ENCODE measurements at places on chromosomes 3 and 15.

GRCh38 chr15:71272932-71273331 is 157.7 kb downstream of the THSD4 start:
- DNase-seq = no peak

- DNase-seq = no peak
These were observed 81.1 kb upstream of the VGLL4 start for GRCh38 chr3:11724615-11725339.

DNA sequence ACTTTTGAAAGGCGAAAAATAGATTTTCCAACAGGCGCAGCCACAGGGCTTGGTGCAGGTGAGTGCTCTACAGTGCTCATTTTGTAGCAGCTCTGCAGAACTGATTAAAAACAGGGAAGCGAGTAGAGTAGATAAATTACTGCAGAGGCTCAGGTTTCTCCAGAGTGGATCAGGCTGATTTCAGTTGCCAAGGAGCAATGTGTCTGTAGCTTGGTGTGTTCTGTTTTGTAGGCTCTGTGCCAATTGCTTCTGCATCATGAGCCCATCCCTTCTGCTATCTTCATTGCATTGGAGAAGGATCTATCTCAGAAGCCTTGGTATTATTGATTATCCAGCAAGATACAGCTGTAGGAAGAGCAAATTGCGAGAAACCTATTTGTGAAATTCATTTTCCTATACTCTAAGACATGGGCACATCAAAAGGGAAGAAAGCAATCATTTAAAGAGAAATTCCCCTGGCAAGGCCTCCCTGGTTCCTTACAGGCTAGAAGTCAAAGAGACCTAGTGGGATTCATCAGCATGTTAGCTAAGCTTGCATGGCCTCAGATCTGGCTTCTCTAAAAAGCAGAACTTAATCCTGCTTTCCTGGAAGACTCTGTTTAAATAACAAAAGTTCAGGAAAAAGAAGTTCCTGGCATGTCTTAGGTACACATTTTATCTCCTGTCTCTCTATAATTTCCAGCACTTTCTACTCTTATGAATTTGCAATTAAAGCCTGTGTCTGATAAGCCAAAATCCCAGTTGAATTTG is 432.4 kb upstream of the ATP10A start:
- no peak for DNase-seq

DNA sequence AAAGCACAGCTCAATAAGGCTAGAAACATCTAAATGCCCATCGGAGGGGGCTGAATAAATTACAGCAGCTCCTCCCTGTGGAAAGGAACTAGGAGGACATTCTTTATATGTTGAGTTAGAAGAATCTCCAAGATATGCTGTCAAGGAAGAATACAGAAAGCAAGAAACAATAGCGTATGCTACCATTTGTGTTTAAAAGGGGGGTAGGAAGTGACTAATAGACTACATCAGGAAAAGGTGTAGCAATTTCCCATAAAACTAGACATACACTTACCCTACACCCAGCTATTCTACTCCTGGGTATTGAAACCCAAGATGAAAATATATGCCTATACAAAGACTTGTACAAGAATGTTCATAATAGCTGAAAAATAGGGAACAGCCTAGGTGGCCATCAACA is 21.6 kb downstream of the SEC61A1 start:
- DNase-seq = no peak

DNA sequence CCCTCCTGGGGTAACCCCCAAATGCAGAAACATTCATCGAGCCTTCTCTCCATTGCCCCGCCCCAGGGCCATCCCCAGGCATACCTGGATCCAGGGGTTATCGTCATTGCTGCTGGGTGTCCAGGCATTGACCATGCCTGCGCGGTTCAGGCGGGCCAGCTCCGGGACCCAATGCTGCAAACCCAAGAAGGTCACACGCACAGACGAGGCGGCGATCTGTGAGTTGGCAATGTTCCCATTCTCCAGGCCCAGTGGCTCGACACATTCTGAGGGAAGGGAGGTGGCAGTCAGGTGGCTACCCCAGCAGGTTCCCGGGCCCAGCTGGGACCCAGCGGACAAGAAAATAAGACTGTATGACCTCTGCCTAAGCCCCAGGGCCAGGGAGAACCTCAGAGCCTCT is 6.1 kb downstream of the MFGE8 start:
- DNase-seq = no peak

DNA sequence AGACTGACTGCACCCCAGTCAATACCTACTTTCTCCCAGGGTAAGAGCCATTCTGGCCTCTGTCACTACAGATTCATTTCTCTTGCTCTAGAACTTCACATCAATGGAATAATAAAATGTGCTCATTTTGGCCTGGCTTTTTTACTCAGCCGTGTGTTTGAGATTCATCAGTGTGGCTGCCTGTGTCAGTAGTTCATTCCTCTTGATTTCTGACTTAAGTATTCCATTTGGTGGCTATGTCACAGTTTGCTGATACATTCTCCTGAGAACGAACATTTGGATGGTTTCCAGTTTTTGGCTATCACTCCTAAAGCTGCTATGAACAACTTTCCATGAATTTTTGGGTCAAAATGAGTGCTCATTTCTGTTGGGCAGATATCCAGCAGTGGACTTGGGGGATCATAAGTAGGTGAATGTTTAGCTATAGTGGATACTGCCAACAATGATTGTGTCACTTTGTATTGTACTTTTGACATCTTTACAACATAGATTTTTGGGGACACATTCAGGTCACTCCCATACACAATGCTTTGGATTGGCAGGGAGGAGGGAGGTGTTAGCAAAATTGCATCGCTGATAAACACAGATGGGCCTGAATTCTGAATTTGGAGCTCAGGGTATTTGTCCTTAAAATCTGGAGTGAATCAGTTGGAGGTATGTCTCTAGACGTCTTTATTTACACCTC is 19.8 kb upstream of the FAM107A start:
- no peak for DNase-seq

- no peak for DNase-seq
These were observed 10.9 kb downstream of the RTP1 start for GRCh38 chr3:187208159-187208558.

DNA sequence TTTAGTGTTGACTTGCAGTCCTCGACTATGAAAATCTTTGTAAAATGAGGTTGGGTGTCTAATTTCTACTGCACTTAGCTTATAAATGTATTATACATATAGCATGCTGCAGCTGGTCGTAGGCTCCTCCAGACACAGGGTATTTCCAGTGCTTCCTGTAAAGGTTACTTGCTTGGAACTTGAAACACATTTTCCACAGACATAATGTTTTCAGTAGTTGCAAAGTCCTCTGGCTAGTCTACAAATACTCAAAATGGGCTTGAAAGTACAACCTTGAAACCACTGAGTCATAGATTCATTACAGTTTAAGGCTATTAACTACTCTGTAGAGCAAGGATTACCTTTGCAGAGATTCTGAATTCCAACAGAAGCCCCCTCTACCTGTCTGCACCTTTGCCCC is 464.1 kb downstream of the RAP2B start:
- DNase-seq = no peak

- DNase-seq = no peak
These were observed 25.0 kb downstream of the CTNNB1 start for GRCh38 chr3:41224120-41224806.

DNA sequence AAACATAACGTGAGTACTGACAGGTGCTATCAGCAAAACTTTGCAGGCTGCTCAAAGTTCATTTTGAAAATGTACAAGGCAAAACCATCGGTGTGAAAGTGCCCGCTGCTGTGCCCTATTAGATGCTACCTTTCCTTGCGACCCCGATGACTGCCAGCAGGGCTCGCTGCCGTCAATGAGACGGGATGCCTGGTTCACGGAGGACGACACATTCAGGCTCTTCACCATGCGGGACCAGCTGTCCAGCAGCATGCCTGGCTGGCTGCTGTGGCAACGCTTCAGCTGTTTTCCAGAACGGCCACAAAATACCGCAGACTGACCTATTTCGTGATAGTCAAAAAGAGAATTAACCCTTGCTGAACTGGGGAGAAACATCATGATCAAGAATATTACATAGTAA is 92.7 kb upstream of the OCA2 start:
- no peak for DNase-seq

DNA sequence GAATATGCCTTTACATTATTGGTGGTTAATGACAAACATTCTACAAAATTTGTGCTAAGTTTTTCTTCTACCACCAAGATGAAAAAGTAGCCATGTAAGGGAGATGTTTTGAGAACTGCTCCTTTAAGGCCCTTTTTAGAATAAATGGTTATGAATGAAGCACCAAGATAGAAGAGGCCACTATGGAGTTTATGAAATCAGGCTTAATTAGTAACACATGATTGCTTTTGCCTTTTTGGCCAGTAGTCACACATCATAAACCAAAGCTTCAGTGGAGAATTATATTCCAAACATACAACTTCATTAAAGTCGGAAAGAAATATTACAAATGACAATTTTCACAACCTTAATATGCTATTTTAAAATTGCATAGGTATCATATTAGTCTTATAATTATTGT is 331.7 kb downstream of the RBMS3 start:
- no peak for DNase-seq

- DNase-seq = no peak
These were observed 50.0 kb upstream of the CDIN1 start for GRCh38 chr15:36529296-36530011.

DNA sequence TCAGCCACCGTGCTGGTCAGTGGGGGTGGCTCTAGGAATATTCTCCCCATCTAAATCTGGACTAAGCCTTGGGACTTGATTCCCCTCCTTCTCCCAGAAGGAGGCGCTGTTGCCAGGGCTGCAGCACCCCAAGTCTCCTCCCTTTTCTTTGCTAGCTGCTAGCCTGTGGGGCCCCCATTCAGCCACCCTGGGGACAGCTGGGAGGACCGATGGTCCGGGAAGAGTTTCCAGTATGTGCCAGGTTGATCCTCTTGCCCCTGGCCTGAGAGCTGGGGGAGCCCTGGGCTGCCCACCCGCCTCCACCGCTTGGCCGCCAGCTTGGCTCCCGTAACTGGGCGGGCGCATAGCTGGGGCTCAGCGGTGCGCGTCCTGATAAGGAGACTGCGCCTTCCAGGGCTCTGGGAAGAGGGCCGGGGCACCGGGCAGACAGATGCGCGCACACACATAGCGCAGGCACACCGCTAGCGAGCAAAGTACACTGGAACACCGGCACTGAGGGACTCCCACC is 4.2 kb downstream of the SMAD6 start:
- no peak for DNase-seq

- no peak for DNase-seq
These were observed 64.5 kb downstream of the PGPEP1L start for GRCh38 chr15:98943051-98943508.

DNA sequence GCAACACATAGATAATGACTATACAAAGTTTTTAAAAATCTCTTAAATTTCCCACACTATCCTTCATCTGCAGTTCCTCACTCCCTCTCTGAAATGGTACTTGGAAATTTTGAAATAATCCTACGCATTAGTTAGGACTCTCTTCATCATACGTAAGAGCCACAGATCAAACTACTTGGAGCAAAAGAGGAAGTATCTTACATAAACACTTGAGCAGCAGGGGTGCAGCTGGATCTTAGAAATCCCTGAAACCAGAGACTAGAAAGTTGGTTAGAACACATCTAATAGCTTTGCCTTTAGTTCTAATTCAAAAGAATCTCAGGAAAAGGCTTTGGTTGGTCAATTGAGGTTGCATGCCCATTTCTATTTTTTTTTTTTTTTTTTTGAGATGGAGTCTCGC is 38.8 kb upstream of the ZNF445 start:
- no peak for DNase-seq

GRCh38 chr15:33580526-33580925 is 269.8 kb downstream of the RYR3 start:
- no peak for DNase-seq

GRCh38 chr15:68277131-68277602 is 378 bp upstream of the FEM1B start:
- DNase-seq = no peak

DNA sequence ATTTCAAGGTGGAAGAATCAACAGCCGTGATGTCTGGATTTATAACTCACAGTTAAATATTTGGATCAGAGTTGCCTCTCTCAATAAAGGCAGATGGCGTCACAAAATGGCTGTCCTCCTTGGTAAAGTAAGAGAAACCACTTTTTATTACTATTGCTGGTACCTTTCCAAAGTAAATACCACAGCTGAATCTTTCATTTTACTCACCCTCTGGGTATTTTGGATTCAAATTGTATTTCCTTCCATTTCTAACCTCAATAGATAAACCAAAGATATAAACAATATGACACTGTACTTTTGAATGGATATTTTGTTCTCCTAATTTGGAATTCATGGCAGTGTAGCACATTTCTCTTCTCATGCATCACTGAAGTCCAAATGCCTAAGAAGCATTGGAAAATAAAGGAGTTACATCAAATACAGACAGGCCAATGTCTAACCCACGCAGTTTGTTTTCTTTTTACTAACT is 29.5 kb downstream of the KLHL24 start:
- no peak for DNase-seq

DNA sequence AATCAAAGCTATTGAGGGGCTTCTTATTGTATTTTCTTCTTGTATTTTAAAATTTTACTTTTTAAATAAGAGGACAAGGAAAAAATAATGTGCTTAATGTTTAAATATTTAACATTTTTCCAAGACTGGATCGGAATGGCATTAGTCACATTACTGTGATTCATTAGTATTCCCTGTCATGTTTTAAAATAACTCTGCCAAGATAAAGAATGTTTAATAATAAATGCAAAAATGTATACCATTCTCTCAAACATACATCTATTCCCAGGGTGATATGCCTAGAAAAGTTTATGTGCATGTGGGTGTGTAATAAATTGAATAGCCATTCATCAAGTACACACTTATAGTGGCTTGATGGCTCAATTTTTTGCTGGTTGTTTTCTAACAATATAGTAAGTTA is 936.1 kb downstream of the PLOD2 start:
- no peak for DNase-seq

DNA sequence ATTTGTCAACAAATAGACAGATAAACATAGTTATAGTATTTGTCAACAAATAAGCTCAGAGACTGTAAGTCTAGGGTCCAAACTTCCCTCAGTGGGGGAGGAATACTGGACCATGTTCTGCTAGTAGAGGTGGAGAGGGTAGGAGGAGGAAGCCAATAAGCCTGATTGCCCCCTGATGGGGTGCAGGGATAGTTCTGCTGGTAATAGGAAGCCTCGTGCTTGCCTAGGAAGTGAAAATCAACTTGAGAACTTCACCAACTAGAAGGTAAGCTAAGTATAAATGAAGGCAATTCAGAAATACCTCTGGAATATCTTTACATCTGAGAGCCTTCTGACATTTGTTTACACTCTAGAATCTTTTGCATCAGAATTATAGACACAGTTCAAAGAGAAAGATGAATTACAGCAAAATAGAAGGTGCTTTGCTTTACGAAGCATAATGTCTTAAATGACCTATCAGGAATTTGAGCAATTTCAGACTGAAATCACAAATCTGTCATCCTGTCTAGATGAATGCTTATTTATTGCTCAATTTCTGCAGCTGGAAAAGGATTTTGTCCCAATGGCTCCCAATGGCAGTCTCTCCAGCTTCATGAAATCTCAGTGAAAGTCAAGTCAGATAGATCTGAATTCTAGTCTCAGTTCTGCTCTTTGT is 225.6 kb upstream of the TBC1D5 start:
- DNase-seq = no peak
